ENCODE measurements at places on chromosomes 4 and X.

GRCh38 chr4:159206427-159206871, 103.6 kb downstream of the RAPGEF2 start:
- DNase-seq, result peak; percentile 55

GRCh38 chrX:130216320-130216719, 44.6 kb downstream of the RAB33A start:
- no peak for DNase-seq

- DNase-seq, result no peak
Measured at GRCh38 chrX:44299177-44299576, 44.3 kb downstream of the EFHC2 start.

DNA sequence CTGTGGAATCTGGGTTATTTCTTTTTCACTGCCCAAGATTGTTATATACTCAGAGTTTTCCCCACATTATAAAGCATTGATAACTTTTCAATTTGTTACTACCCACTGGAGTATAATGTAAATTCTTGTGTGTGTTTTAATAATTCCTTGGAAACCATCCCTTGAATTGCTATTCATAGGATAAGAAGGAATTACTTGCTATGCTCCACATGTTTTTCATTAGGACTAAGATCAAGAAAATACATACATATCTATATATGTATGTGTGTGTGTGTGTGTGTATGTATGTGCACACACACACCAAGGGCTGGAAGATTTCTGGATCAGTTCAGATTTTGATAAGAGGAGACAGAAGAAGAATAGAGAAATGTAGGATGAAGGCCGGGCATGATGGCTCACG, 206.4 kb upstream of the JADE1 start:
- DNase-seq, result no peak

- peak; percentile 62 for DNase-seq
Measured at GRCh38 chrX:153032397-153033118, 23.7 kb upstream of the PNMA3 start.

GRCh38 chr4:7524064-7524682, 89.4 kb upstream of the PSAPL1 start:
- DNase-seq, result no peak

GRCh38 chr4:137707102-137707620, 174.9 kb upstream of the PCDH18 start:
- DNase-seq, result no peak

- peak; percentile 78 for DNase-seq
Measured at GRCh38 chr4:139666735-139667281, 1.2 kb downstream of the MGST2 start.

All from kidney tubule cell (primary cell).